ENCODE measurements at places on chromosomes 16 and 17.

GRCh38 chr16:9666834-9667480, 515.3 kb downstream of the GRIN2A start:
- no peak for DNase-seq

GRCh38 chr17:6506679-6507231, 49.6 kb downstream of the PITPNM3 start:
- DNase-seq = no peak

- DNase-seq = no peak
Measured at GRCh38 chr17:237406-237955, 56.0 kb upstream of the DOC2B start.

DNA sequence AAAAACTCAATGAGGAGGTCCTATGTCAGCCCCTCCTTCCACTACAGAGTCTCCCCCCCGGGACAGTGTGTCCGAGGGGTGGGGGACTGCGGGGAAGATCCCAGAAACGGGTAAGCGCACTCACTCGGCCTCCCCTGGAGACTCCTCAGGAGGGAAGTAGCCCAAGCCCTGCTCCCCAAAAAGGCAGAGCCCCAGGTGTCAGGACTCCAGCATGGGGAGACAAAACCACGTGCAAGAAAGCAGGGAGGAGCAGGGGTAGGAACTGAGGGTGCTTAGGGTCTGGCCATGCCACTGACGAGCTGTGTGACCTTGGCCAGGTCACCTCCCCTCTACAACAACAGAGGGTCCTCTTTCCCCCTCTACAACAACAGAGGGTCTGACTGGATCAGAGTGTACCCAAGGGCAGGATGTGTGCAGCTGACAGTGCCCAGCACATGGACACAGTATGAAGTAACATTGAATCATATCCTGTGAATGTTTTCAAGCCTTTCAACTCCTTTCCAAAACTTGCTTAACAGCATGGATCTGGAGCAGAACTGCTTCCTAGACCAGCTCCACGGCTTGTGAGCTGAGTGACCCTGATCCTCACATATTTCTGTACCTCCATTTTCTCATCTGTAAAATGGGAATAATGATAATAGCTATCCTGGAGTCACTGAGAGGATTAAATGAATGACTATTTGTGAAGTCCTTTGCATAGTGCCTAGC, 2.1 kb upstream of the NAGS start:
- DNase-seq = no peak

GRCh38 chr16:6709736-6710135, 622.9 kb upstream of the RBFOX1 start:
- no peak for DNase-seq

DNA sequence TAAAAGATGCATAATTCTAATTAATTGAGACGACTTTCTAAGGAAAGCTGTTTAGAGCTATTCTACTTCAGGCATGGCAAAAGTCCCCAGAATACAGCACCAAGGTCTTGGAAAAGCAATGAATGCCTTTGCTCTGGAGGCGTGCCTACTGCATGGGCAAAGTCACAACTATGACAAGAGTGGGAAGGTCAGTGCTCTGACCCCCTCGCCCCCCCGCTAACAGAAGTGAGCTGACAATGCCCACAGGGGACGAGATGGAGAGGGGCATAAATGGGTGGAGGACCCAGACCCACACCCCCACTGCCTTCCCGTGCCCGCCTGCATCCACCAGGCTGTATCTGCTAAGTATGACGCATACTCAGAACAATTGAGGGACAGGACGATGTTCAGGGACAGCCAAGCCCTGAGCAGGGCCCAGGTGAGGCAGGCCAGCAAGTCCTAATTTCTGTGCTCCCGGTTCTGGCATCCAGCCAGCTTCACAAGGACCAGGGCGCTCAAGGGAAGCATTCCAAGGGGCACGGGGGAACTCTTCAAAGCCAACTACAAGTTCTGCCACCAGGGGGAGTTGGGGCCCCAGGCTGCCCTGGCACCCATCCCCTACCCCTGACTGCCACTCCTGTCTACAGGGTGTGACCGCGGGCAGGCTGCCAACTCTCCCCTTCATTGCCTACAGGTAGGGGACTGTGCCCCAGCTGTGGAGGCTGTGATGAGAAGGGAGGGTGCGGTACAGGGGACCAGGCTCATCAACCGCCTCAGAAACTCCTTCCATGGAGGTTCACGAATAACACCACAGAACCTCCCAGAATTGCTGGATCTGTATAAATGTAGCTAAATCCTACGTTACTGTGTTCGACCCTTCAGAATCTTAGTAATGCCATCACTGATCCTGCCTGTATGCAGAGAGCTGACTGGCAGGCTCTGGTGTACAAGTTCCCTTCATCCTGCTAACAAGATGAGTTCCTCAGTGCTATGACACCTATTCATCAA, 20.8 kb downstream of the NPRL3 start:
- peak; percentile 76 for DNase-seq

Data from NCI-H1105 treated with DMSO at 0.1 percent for 48 hours (cell line).